Left forelimb (tissue), 1 donor: ENCODE measurements at places on chromosomes 6 and 20.

DNA sequence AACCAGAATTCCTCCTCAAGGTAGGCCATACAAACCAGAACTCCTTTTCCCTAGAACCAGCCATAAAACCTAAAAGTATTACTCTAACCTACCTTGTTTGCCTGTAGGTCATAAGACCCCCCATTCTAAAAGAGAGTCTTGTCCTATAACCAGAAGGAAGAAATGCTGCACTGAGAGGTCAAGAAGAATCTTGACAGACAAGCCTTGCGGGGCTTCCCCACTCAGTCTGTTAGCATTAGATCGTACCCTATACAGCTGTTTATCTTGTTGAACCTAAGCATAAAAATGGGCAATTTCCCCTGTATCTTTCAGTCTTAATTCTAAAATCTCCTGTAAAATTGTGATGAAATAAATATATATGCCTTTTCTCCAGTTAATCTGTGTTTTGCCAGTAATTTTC, 52.3 kb upstream of the HFE start:
- no peak for DNase-seq

- no peak for DNase-seq
Observed at GRCh38 chr6:14584450-14584849, 466.9 kb downstream of the CD83 start.

- no peak for DNase-seq
Observed at GRCh38 chr6:17985934-17986655, 1.3 kb downstream of the KIF13A start.

GRCh38 chr20:57714409-57715267, 4.8 kb upstream of the PMEPA1 start:
- no peak for DNase-seq

GRCh38 chr6:85077098-85077497, 312.7 kb upstream of the TBX18 start:
- DNase-seq: no peak

DNA sequence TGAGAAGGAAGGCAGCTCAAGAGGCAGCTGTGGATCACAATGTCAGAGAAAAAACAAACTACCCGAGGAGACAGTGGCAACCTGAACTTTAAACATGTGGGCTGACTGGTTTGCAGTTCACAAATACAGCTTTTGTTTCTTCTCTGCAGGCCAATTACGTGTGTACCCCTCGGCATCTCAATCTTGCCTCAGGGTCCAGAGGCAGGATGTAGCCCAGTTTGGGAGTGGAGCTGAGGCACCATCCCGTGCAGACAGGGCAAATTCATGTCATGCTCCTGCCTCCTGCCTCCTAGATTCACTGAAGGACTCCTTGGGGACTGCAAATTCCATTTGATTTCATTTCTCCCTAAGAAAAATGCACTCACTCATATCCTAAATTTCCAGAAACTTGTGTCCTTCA, 94.2 kb upstream of the KCNK16 start:
- DNase-seq: no peak

- DNase-seq: no peak
Observed at GRCh38 chr20:11810311-11811083, 107.2 kb upstream of the BTBD3 start.

GRCh38 chr6:158332237-158332636, 20.0 kb downstream of the TULP4 start:
- DNase-seq: no peak

- no peak for DNase-seq
Observed at GRCh38 chr20:41534170-41534569, 84.0 kb downstream of the CHD6 start.

- no peak for DNase-seq
Observed at GRCh38 chr6:27608916-27609883, 136.3 kb upstream of the ZNF184 start.
